ENCODE measurements at places on chromosomes 5 and 9.

DNA sequence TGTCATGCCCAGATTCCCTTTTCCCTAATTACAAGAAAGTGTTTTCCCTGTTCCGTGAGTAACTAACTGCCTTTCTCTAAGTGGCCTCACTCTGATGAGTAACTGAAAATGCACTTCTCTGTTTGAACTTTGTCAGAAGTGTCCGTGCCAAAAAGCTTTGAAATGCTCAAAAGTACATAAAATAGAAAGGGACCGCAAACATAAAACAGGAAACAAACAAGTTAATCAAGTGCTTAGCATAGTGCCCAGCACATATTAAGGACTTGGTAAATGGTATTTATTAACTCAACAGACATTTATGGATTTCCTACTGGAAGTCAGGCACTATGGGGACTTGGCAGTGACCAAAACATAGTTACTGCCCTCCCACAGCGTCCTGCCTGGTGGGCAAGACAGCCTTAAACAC lies 22.3 kb downstream of the AQP3 start:
- no peak for DNase-seq

DNA sequence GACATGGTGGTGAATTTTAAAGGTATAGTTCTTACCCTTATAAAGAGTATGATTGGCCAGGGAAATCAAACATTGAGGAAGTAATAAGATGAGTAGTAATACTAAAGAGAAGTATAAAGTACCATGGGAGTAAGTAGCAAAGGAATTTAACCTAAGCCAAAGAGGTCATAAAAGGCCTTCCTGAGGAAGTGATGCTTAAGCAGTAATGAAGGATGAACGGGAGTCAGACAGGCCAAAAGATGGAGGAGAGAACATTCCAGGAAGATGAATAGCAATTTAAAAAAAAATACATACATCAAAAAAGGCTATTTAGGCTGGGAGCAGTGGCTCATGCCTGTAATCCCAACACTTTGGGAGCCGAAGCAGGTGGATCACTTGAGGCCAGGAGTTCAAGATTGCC lies 29.0 kb downstream of the KLHL3 start:
- DNase-seq, result no peak

GRCh38 chr9:6579613-6580012 lies 65.9 kb downstream of the GLDC start:
- DNase-seq, result no peak

DNA sequence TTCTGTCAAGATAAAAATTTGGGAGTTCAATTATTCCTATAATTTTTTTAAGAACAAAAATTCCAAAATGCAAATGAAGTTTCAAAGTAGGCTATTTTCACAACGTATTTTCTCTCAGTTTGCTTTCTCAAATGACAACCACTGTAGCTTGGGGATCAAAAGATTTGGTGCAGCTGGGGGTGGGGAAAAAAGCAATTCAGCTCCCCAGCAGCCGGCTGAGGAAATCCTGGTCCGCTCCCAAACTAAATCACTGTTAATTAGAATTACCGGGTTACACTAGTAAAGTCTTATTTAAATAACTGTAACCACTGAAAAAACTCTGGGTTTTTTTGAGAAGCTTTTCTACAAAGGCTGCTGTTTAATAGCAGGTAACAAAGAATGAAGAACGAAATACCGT lies 5.7 kb downstream of the NR6A1 start:
- DNase-seq, result no peak

DNA sequence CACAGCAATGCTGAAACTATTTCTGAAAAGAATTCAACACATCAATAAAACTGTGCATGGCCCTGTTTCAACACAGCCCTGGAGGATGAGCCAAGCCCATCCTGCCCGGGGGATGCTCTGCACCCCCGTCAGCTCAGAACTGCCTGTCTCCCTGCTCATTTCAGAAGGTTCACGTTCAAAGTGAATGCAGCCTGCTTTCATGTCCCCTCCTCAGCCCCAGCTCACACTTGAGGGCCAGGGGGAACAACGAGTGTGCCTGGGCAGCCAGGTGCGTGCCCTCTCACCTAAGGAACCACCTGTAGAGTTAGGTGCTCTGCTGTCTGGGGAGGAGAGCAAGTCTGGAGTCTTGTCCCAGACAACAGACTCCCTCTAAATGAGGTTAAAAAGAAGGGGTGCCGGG lies 348.5 kb upstream of the IRX2 start:
- DNase-seq, result no peak

- DNase-seq, result no peak
These were observed 21.1 kb downstream of the FAT2 start for GRCh38 chr5:151570058-151570457.

GRCh38 chr9:101495810-101496209 lies 37.8 kb upstream of the RNF20 start:
- no peak for DNase-seq

DNA sequence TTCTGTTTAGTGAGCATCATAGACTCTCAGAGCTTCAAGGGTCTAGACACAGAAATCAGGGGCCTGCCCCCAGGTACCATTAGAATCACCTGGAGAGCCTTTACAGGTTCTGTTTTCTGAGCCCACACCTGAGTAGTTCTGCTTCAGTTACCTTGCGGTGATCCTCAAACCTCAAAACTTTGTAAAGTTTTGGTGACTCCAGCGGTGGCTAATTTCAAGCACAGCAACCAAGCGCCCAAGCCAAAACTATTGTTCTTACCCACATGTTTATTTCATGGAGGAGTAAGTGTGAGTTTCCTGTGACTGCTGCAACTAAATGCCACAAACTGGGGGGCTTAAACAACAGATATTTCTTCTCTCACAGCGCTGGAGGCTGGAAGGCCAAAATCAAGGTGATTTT lies 108.9 kb downstream of the FOXD1 start:
- no peak for DNase-seq

DNA sequence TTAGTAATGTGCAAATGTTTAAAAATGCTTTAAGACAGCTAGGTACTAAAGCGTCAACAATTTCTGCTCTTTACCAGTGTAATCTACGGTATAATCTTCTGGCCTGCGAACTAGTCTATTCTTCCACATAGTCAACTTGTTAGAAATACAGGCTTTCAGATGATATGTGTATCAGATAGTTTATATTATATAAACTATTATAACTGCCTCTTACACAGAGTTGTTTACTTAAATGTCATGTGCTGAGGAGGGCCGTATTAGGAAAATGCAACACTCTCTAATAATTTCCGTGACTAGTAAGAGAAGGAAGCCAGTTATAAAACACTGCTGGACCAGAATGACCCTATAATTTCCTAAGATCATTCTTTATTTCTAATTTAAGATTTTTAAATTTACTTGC lies 63.6 kb downstream of the WDR41 start:
- no peak for DNase-seq

DNA sequence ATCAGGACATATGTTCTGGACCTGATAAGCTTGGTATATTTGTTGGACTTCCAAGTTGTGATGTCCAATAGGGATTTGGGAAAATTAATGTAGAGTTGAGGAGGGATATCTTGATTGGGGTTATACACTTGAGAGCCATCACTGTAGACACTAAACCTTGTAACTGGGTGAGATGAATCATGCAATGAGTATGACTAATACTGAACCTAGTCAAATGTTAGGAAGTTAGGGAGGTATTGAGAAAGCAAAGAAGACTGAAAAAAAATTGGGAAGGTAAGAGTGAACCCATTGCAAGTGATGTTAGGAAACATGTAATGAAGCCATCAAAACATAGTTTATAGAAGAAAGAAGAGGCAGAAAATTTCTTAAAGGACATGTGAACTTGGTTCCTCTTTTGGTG lies 668.4 kb upstream of the CDH9 start:
- no peak for DNase-seq

DNA sequence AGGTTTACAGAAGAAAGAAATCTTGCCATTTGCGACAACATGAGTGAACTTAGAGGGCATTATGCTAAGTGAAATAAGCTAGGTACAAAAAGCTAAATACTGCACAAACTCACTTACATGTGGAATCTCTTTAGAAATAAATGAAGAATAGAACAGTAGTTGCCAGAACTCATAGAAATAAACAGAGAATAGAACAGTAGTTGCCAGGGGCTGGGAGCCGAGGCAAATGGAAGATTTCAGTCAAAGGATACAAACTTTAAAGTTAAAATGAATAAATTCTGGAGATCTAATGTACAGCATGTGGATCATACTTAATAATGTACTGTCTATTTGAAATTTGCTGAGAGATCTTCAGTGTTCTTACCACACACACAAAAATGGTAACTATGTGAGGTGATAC lies 63.4 kb downstream of the FAM81B start:
- no peak for DNase-seq
